ENCODE measurements at places on chromosomes 1 and 21.

DNA sequence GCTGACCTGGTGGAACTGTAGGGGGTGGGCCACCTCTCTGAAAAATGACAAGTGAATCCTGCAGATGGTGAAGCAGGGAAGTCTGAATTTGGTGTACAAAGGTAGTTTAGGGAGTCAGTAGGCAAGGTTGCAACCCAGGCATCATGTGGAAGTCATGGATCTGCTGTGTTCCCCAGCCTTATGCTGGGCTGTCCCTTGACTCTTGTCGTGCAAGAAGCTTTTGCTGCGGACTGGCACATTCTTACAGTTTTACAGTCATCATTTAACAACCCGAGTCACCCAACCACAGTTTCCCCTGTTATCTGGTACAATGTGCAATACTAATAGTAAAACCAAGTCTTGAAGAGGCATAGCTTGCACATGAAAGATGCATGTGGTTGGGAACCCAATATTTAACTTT, 13.2 kb downstream of the RHOU start:
- DNase-seq: no peak

GRCh38 chr1:219292999-219293398, 119.3 kb downstream of the LYPLAL1 start:
- no peak for DNase-seq

DNA sequence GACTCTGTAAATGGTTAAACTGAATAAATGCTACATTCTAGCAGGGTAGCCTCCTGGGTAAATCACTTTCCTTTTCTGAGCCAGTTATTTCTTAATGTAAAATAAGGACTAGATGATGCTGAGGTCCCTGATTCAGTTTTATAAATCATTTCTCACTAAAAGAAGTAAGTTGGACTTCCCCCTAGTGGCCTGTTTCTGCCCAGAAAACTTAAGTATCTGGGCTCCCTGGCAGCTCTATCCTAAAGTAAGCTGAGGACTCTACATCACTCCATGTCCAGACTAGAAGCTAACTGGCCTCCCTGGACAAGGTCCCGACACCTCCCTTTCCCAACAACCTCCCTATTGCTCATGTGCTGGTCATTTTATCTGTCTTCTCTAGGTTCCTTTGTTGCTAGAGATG, 3.0 kb downstream of the GPN2 start:
- DNase-seq: no peak

DNA sequence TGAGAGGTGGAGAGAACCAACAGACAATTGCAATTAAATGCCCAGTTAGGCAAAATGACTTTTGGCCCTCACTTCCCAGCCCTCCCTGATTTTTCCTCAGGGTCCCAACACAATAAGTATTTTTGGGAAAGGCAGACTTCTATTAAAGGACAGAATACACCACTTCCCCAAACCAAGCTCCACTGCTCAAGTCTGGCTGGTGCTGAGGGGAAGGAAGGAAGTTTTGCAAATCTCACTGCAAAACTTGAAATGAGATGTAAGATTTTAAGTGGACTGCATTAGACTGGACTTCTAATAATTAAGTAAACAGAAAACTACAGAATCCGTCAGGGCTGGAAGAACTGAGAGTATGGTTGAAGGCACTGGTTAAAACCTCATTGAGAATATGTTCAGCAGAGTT, 32.2 kb upstream of the CD1D start:
- no peak for DNase-seq

DNA sequence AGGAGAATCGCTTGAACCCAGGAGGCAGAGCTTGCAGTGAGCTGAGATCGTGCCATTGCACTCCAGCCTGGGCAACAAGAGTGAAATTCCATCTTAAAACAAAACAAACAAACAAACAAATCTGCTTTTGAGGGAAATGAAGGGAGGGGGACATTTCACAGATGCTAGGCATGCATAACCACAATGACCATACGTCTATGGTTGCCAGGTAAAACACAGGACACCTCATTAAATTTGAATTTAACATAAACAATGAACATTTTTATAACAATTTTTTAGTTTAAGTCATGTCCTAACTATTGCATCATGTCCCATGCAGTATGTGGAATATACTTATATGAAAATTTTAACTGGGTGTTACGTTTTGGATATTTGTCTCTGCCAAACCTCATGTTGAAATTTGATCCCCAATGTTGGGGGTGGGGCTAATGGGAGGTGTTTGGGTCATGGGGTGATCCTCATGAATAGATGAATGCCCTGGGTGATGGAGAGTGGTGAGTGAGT, 31.0 kb upstream of the ZBTB18 start:
- no peak for DNase-seq

- DNase-seq: no peak
Measured at GRCh38 chr1:65259816-65260215, 49.5 kb upstream of the DNAJC6 start.

GRCh38 chr1:36706416-36706815, 223.7 kb upstream of the CSF3R start:
- no peak for DNase-seq

DNA sequence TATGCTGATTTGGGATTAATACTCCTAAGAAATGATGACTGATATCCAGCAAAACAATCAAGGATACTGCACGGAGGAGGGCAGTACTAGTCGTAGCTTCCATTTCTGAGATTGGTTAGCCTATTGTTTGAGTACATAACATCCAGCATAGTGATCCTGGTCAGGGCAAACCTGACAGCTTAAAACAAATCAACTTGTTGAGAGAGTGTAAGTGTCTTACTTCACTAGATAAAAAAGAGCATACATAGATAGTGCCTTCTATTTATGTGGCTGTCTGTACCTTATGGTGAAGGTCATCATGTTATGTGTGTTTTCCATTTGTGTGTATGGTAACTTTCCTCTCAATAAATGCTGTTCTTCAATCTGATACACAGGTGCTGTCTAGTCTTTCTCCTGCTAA, 228.4 kb downstream of the PTGER3 start:
- no peak for DNase-seq

DNA sequence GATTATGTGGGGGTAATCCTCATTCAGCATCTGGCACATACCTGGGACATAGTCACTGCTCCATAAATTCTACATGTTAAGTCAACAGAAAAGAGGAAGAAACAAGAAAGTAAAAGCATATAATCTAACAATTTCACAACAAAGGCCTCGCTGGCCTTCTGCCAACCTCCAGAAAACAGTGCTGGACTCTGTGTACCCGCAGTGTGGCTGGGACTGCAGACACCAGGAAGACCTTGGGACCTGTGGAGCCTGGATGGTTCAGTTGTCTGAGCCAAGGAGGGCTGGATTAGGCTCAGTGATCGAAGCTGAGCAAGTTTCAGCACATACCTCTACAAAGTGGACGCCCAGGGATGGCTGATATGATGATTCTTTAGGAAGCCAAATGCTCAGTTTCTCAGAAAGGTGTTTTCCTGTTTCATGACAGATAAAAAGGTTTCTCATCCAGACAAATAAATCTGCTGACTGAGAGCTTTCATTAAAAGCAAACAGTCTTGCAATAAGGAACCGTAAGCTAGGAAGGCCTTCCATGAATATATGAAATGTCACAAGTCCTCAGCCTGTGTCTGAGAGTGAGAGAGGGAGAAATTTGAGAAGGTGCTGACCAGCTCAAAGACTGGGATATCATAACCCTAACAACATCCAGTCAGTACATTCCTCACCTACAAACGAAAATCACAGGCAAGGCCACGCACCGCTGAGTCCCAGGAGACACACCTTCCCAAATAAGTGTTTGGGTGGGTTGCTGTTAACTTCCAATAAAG, 48.4 kb downstream of the CAPZB start:
- no peak for DNase-seq

- DNase-seq: no peak
Measured at GRCh38 chr1:89519779-89520358, 4.8 kb upstream of the LRRC8B start.

GRCh38 chr1:78760858-78761257, 111.2 kb downstream of the IFI44 start:
- DNase-seq: no peak

DNA sequence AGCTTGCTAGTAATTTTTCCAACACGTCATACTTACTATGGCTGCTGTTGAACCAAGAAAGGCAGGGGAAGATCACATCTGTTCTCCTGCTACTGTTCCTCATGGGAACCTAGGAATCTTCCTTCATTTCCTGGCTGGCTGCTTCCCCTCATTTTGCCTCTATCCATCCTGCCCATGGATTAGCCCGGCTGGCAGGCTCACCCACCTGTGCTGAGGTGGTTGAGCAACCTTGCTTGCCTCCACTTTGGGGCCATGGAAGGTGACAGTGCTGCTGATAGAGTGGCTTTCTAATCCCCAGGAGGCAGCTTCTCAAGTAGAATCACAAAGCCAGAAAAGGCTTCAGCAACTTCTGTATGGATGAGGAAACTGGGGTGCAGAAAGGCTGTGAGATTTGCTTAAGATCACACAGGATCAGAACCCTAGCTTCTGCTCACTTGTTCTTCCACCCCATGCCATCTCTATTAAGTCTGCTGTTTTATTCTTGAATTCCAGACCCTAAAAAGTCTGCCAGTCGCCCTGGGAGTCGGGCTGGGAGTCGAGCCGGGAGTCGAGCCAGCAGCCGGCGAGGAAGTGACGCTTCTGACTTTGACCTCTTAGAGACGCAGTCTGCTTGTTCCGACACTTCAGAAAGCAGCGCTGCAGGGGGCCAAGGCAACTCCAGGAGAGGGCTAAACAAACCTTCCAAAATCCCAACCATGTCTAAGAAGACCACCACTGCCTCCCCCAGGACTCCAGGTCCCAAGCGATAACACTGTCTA, 6.2 kb upstream of the BMP8A start:
- no peak for DNase-seq

DNA sequence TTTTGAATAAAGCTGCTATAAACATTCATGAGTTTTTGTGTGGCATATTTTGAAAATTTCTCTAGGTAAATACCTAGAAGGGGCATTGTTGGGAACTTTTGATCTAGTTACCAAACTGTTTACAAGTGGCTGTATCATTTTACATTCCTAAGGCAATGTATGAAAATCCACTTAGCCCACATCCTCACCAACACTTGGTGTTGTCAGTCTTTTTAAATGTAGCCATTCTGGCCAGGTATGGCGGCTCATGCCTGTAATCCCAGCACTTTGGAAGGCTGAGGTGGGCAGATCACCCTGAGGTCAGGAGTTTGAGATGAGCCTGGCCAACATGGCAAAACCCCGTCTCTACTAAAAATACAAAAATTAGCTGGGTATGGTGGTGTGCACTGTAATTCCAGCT, 5.9 kb upstream of the KCNE2 start:
- no peak for DNase-seq

DNA sequence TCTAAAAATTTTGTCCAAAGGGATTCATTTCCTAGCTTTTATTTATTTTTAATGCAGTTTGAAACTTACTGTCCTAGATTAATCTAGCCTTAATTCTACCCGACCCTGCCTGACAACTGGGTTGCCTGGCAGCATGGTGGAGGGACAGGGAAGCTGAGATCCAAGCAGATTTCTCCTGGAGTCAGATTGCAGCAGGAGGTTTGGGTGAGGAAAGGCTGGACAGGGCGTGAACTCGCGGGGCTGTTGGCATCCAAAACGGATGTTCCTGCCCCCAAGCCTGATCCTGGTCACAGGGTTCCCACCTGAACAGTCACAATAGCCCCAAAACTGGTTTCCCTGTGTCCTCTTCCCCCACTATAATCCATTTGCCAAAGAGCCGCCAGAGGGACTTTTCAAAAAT, 23.2 kb downstream of the TCEA3 start:
- no peak for DNase-seq

- no peak for DNase-seq
Measured at GRCh38 chr1:212457740-212458338, 25.1 kb downstream of the NENF start.

DNA sequence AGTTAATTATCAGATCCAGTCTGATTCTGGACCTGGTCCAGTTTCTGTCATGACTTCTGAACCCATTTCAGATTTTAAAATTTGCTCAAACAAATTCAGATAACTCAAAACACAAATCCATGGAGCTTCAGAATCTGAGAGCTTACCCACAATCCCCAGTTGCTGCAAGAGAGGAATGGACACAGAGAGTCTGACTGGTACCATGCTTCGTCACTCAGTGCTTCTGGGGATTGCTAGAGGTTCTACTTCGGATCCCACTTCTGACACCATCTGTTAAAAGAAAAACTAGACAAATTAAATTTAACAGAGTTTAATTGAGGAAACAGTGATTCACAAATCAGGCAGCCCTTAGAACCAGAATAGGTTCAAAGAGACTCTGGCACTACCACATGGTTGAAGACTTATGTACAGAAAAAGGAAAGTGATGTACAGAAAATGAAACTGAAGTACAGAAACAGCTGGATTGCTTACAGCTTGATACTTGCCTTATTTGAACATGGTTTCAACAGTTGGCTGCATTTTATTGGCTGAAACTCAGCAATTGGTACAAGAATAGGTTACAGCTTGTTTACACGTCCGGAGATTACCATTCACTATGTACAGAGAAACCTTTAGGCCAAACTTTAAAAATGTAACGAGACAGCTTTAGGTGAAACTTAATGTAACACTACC, 60.7 kb upstream of the TEKT2 start:
- no peak for DNase-seq

GRCh38 chr1:86502721-86503405, 34.1 kb downstream of the CLCA1 start:
- peak; percentile 43 for DNase-seq

DNA sequence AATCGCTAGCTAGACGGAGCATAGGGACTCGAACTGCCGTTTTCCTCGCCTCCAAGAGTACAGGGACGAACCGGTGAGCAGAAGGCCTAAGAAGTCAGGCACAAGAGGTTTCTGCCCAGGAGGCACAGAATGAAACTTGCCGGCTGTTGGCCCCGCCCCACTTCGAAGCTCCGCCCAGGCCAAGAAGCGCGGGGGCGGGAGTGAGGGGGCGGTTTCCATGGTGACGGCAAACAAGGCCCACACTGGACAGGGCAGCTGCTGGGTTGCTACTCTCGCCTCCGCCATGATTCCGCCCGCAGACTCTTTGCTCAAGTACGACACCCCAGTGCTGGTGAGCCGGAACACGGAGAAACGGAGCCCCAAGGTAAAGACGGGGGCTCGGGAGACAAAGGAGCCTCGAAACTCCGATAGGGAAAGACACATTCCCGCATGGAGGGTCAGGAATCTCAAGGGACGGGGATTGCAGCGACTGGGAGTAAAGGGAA, at the start of gene DNALI1:
TSS of gene DNALI1 (plus strand) at position 229 of the 485 bp plus-strand sequence. CDS start at position 284, 55 bp downstream.
- DNase-seq: peak; percentile 91

GRCh38 chr1:193538680-193539079, 352.3 kb upstream of the B3GALT2 start:
- DNase-seq: no peak

- no peak for DNase-seq
Measured at GRCh38 chr1:97307151-97307550, 585.6 kb downstream of the PTBP2 start.

Measured in NCI-H2227 treated with DMSO at 0.1 percent for 48 hours (cell line).